ENCODE measurements at places on chromosomes 7 and 10.

GRCh38 chr7:50281680-50282445, 22.7 kb upstream of the IKZF1 start:
- no peak for DNase-seq

- DNase-seq, result no peak
Observed at GRCh38 chr10:22816298-22816653, 101.9 kb upstream of the PIP4K2A start.

GRCh38 chr10:128527711-128528110, 401.5 kb upstream of the MKI67 start:
- DNase-seq, result no peak

GRCh38 chr7:79339208-79339925, 114.1 kb downstream of the MAGI2 start:
- no peak for DNase-seq

- no peak for DNase-seq
Observed at GRCh38 chr7:159114981-159115380, 29.7 kb downstream of the VIPR2 start.

GRCh38 chr7:122258971-122259370, 45.6 kb downstream of the FEZF1 start:
- no peak for DNase-seq

- DNase-seq, result no peak
Observed at GRCh38 chr7:90613088-90613498, 17.0 kb downstream of the CDK14 start.

DNA sequence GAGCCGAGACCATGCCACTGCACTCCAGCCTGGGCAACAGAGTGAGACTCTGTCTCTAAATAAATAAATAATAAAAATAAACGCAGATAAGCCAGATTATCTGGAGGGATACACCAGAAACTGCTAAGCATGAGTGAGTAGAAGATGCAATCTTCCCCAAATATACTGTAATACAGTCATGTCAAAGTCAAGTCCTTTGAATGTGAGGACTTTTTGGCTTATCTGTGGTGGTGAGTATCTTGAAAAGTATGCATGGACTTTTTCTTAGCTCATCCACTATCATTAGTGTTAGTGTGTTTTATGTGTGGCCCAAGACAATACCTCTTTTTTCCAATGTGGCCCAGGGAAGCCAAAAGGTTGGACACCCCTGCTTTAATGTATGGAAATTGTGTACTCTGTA, 44.7 kb upstream of the PITRM1 start:
- DNase-seq, result no peak

GRCh38 chr7:73812996-73813395, 17.8 kb upstream of the CLDN4 start:
- DNase-seq, result no peak

DNA sequence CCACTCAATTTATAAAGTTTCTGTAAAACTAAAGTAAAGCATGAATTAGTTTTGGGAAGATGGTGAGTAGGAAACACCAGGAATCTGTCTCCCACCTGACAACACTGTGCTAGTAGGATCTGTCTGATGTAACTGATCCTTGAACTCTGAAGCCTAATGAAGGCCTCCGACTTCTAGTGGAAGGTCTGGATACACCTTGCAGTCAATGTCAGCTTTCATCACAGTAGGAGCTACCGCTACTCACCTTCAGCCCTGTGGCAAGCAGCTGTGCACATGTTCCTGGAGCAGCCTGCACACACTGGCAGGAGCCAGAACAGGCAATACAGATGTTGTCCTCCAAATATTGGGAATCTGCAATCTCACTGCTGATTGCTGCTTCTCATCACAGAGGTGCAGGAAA, 471.4 kb downstream of the PTPRN2 start:
- DNase-seq, result no peak

- DNase-seq, result no peak
Observed at GRCh38 chr10:63256009-63256773, 123.1 kb downstream of the NRBF2 start.

- peak; percentile 75 for DNase-seq
Observed at GRCh38 chr7:129188892-129189660, 643 bp downstream of the SMO start.

GRCh38 chr7:47327698-47328391, 254.1 kb downstream of the TNS3 start:
- peak; percentile 86 for DNase-seq

GRCh38 chr10:5565671-5566581, 41.2 kb downstream of the CALML3 start:
- no peak for DNase-seq

- DNase-seq, result no peak
Observed at GRCh38 chr7:91114232-91114631, 150.0 kb upstream of the FZD1 start.

- no peak for DNase-seq
Observed at GRCh38 chr10:57351076-57351475, 916.6 kb downstream of the IPMK start.

GRCh38 chr10:116030576-116030975, 242.4 kb downstream of the GFRA1 start:
- DNase-seq, result no peak

- DNase-seq, result no peak
Observed at GRCh38 chr7:44547536-44548231, 6.6 kb upstream of the NPC1L1 start.

GRCh38 chr7:25521236-25521635, 292.9 kb upstream of the NPVF start:
- DNase-seq, result no peak

DNA sequence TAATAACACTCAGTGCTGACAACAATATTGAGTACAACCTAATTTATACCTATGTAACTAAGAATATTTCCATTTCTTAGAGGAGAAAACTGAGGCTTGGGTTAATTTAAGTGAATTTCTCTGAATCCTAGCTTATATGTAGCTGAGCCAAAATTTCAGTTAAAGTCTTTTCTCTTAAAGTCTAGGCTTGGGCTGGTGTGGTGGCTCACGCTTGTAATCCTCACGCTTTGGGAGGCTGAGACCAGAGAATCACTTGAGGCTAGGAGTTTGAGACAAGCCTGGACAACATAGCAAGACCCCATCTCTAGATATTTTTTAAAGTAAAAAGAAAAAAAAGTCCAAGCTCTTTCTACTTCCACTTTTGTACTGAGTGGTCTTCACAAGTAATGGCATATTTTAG, 92.1 kb downstream of the CUL1 start:
- DNase-seq, result no peak

DNA sequence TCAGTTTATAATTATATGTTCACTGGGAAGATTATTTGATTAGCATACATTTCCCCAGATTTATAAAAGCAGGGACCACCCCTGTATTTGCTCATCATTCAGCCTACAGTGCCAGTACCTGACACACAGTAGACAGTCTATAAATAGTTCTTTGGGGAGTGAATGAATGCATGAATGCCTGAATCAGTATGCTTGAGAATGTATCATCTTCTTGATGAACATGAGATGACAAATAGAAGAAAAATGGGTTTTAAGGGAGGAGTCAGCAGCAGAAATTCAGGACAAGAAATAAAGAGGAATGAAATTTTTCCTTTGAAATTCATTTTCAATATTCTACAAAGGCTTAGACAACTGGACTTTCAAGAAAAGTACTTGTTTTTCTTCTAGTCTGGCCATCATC, 295.8 kb upstream of the LRRTM3 start:
- no peak for DNase-seq

DNA sequence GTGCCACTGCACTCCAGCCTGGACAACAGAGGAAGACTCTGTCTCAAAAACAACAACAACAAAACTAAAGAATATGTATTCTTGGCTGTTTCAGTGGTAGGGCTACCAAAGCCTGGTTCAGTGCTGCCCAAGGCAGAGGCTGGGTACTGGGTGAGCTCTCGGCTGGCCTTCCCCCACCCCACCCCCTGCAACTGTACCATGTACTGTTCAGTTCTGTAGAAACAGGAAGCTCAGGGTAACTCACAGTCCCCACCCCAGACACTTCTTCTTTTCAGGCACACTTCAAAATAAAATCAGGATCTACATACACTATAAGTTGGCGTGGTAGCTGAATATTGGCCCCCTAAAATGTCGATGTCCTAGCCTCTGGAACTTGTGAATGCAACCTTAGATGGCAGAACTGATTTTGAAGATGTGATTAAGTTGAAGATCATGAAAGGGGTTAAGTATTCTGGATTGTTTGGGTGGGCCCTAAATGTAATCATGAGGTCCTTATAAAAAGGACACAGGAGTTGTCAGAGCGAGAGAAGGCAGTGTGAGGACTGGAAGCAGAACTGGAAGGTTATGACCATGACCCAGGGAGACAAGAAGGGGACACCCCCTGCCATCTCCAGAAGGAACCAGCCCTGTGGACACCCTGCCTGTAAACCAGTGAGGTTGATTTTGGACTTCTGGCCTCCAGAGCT, 31.2 kb downstream of the TBXAS1 start:
- DNase-seq, result no peak

DNA sequence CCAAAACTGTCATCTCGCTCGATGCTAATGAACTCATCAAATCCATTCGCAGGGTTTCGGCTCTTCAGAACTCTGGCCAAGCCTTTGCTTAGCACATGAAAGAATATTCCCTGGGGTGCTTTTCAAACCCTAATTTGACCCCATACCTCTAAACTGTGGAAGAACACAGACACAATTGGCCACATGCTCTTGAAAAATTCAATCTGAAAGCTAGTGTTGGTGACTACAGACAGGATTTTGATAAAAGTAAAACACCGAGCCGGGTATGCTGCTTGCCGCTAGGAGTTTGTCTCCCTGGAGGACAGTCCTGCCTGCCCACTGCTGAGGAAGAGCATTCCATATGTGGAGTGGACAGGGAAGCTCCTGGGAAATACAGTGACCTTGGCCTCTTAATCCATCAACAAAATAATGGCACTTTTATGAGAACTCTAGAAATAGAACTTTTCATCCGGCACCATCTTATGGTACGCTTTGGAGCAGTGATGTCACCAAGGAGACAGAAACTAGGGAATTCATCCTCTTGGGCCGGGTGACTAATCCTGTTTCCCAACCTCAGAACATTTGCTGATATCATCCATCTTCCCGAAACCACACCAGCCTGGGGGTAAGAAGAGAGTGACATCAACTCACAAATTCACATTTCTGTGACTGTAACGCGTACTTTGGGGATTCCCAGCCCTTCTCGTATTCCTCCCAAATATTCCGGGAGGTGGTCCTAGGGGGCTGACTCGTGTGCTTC, 34.2 kb downstream of the MTURN start:
- DNase-seq, result peak; percentile 63

GRCh38 chr7:3605222-3605621, 304.2 kb downstream of the SDK1 start:
- DNase-seq, result no peak

- DNase-seq, result no peak
Observed at GRCh38 chr10:116044801-116045248, 228.2 kb downstream of the GFRA1 start.

- DNase-seq, result peak; percentile 54
Observed at GRCh38 chr10:59181668-59182067, 5.2 kb downstream of the PHYHIPL start.

GRCh38 chr10:60848126-60848525, 69.8 kb downstream of the CDK1 start:
- no peak for DNase-seq

GRCh38 chr10:13634207-13634606, 47.4 kb downstream of the PRPF18 start:
- DNase-seq, result no peak

DNA sequence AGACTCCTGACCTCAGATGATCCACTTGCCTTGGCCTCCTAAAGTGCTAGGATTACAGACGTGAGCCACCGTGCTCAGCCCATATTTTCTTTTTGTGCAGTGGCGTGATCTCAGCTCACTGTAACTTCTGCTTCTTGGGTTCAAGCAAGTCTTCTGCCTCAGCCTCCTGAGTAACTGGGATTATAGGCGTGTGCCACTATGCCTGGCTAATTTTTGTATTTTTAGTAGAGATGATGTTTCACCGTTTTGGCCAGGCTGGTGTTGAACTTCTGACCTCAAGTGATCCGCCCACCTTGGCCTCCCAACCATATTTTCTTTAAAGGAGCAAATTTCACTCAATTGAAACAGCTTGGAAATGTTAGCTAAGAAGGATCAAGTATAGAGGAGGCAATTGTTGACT, 16.5 kb downstream of the GBF1 start:
- no peak for DNase-seq

GRCh38 chr7:74028321-74028838, 407 bp downstream of the ELN start:
- no peak for DNase-seq

DNA sequence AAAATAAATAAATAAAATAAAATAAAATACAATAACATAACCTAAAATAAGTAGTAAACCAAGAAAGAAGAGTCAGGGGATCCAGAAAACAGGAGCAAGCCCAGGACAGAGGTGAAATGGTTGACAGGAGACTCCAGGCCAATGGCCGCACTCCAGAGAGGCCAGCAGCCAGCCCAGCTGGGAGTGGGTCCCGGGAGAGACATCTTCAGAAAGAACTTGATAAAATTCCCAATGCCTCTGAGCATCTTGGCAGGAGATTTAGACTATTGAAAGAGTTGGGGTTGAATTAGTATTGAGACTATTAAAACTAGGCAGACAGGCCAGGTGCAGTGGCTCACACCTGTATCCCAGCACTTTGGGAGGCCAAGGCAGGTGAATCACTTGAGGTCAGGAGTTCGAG, 62.6 kb downstream of the CLIP2 start:
- no peak for DNase-seq

DNA sequence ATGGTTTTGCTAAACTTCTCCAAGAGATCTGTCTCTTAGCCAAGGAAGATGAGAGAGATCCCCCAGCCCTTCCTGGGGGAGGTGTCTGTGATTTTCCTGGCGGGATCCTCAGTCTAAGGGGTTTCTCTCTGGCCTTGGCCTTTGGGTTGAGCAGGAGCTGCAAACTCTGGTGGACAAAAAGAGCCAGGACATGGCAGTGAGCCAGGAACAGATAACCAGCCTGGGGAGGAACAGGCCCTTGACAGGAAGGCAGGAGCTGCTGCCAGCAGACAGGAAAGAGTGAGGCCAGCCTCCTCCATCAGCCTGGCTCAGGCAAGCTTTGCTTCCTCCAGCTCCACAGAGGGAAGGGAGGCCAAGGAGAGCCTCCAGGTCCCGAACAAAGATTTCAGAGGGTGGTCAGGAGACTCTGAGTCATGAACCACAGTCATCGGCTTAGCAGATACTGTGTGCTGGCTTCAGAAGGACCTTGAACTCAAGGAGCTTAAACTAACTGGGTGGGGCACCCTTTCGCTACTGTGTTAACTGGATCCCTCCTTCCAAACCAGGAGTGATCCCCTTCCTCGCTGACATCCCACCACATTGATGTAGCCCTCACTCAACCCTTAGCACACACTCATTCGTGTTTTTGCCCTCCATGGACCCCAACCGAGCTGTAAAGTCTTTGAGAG, 34.7 kb downstream of the DDIT4 start:
- no peak for DNase-seq

DNA sequence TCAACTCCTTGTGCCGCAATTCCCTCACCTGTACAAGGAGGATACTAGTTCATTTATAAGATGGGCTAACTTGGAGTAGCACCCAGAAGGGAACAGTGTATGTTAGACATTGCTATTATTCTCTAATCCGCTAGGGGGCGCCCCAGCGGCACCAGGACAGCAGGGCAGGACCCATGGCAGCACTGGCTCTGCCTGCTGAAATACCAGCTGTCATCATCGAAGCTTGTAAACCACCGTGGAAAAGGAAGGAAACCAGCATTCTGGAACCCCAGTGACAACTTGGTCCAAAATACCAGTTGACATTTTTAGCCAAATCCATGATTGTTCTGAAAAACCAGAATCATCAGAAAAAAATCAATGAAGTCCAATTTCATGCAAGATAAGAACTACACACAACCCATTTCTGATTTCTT, 134.4 kb downstream of the ITGA8 start:
- peak; percentile 80 for DNase-seq

- no peak for DNase-seq
Observed at GRCh38 chr7:133645884-133646391, 393.1 kb downstream of the EXOC4 start.

- DNase-seq, result peak; percentile 80
Observed at GRCh38 chr10:102229810-102230263, 3.7 kb downstream of the ELOVL3 start.

GRCh38 chr7:100546129-100546925, 7.3 kb downstream of the AGFG2 start:
- DNase-seq, result no peak

Data from iPS-NIHi11 (cell line).